ENCODE measurements at places on chromosomes 5 and 9.

DNA sequence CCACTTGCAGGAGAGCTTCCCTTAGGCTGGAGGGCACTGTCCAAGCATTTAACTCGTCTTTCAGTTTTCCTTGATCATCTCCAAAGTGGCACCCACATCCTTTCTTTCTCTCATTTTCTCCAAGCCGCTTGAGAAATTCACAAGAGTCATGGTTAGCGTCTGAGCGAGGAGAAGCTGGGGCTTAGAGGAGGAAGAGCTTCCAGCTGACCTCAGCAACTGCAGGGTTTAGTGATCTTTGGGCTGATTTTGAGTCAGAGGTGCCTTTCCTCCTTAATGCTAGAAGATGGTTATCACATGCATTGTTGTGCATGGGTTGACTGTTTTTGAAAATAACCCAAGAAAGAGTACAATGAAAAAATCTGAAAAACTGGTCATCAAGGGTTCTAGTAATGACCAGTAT lies 134.7 kb downstream of the GADD45G start:
- DNase-seq = no peak

DNA sequence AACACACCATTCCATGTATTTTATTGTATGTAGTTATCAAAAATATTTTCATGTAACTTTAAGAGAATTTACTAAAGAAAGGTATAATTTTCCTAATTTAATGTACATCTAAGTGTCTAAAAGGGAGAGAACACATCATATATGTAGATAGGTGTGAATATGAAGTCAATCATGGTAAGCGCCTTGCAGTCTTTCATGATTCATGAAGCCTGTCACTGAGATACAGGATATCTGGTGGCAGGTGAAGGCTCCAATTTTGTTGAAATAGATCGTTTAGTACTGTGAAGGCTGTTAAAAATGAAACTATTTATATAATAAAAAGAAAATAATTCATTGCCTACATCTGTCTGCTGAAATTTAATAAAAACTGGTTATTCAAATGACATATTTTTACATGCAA lies 15.5 kb upstream of the RGMB start:
- no peak for DNase-seq

DNA sequence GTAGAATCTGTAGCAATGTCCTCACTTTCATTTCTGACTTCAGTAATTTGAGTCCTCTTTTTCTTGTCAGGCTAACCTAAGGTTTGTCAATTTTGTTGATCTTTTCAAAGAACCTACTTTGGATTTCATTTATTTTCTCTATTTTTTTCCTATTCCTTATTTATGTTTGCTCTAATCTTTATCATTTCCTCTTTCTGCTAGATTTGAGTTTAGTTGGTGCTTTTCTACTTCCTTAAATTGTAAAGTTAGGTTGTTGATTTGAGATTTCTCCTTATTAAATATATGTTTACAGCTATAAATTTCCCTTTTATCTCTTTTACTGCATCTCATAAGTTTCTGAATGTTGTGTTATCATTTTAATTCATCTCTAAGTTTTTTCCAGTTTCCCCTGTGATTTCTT lies 75.1 kb upstream of the FAM120A start:
- no peak for DNase-seq

GRCh38 chr5:16970260-16970659 lies 34.2 kb upstream of the MYO10 start:
- no peak for DNase-seq

DNA sequence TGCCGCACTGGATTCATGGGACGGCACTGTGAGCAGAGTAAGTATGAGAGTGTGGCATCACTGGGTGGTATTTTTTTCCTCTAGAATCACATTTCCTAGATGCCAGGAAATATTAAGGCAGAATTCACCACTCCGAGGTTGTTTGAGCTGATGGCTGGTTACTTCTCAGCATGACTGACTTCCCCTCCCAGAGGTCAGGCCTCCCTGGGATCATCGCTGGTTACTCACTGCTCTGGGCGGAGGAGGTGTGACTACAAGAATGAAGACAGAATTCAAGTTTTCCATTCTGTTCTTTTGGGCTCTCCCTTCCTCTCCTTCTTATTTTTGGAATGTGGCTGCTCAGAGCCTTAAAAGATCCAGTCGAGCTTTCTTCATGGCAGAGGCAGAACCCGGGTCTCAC lies 76.6 kb upstream of the PRRC1 start:
- no peak for DNase-seq

DNA sequence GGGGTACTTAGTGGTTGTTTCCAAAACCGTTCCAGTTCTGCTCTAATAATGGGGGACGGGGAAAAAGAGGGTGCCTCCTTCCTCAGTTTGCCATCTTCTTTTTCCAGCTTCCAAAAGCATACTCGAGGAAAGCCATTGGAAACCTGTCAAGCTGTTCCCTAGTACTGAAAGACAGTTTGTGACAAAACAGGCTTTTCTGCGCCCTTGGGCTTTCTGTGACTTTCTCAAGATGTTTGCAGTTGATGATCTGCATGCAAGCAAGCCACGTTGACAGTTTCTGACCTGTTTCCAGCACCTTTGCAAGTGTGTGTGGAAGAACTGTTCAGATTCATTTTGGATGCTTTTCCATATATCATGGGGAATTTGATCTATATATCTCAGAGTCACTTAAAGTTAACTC lies 26.7 kb upstream of the PALM2AKAP2 start:
- DNase-seq = no peak

- DNase-seq = no peak
Measured at GRCh38 chr9:119020284-119020683, 349.0 kb downstream of the BRINP1 start.

DNA sequence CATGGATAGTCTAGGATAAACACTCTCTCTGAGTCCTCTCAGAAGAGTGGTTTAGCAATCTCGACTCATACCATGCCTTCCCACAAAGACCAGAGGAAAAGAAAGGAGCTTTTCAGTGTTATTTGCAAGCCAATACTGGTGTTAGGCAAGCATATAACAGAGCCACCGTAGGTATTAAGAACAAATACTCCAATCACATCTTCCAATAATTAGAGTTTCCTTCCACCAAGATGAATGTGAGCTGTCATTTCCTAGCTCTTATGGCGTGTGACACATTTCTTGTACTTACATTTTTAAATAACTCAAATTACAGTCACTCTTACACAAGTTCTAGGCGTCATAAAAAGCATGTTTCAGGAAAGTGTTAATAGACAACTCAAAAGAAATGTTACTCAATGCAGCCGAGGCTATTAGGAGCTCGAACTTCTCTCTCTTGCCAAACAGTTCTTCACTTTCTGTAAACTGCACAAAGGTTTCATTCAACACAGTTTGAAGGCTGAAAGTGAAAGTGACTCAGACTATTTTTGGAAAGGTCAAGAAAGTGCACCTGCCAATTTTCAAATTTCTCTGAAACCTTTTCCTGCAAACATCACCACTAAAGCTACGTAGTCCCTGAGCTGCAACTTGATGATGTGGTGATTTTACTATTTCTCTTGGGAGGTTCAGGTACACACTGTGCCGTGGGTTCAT lies 153.8 kb downstream of the AUH start:
- peak; percentile 72 for DNase-seq

All from mammary epithelial cell (primary cell).